Fibroblast of lung (primary cell): ENCODE measurements at places on chromosomes 11 and 22. TPM values are rescaled to one million over a fixed set of nuclear protein-coding genes. Genes with fewer than 3 reads are reported as not detected.

Gene LIMK2
- polyA plus RNA-seq: 3.4 and 4.0 TPM in 2 replicates

Gene RIBC2
- 1.6 and 2.1 TPM in 2 replicates for polyA plus RNA-seq

Gene FOLR3
- polyA plus RNA-seq: 1.4 TPM in 2 replicates

Gene KCNJ11
- not detected in 2 replicates for polyA plus RNA-seq

Gene BTBD10
- polyA plus RNA-seq: 37.6 and 40.2 TPM in 2 replicates

Gene CRYAB
- polyA plus RNA-seq: 30.0 and 48.1 TPM in 2 replicates

Gene SLC22A12
- polyA plus RNA-seq: not detected in 2 replicates

Gene HEPHL1
- polyA plus RNA-seq: 0.01 TPM in 1 of 2 replicates, not detected in the other

GRCh38 chr22:17566776-17567175, 3.5 kb downstream of the SLC25A18 start:
- DNase-seq: no peak
- H3K27ac ChIP-seq: no peak overlapping the region
- H3K4me1 ChIP-seq: peaks cover 10% of the 10 kb centered on the region
- H3K27me3 ChIP-seq: peaks cover 2% of the 10 kb centered on the region
- no peaks in the 10 kb centered on the region for H3K36me3 ChIP-seq

DNA sequence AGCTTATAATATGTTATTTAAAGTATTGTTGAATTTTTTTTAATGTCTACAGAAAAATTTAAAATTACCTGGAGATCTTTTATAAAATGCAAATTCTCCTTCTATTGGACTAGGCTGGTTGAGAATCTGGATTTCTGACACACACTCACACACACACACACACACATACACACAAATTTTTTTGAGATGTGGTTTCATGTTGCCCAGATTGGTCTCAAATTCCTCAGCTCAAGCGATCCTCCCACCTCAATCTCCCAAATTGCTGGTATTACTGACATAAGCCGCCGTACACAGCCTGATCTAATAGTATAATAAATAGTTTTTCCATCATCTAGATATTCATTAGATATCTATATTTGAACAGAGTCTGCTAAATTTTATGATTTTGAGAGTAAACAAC, 4.5 kb upstream of the RFPL1 start:
- no peak for DNase-seq
- no peaks in the 10 kb centered on the region for H3K4me1 ChIP-seq
- peaks cover 26% of the 10 kb centered on the region for H3K27me3 ChIP-seq
- H3K27ac ChIP-seq: no peak overlapping the region
- H3K4me3 ChIP-seq: no peak overlapping the region
- no peaks in the 10 kb centered on the region for H3K36me3 ChIP-seq

GRCh38 chr22:29641042-29641699, 37.7 kb downstream of the NF2 start:
- no peak overlapping the region for H3K4me3 ChIP-seq
- H3K27me3 ChIP-seq: no peaks in the 10 kb centered on the region
- DNase-seq: no peak
- H3K36me3 ChIP-seq: peaks cover 4% of the 10 kb centered on the region
- no peaks in the 10 kb centered on the region for H3K4me1 ChIP-seq

DNA sequence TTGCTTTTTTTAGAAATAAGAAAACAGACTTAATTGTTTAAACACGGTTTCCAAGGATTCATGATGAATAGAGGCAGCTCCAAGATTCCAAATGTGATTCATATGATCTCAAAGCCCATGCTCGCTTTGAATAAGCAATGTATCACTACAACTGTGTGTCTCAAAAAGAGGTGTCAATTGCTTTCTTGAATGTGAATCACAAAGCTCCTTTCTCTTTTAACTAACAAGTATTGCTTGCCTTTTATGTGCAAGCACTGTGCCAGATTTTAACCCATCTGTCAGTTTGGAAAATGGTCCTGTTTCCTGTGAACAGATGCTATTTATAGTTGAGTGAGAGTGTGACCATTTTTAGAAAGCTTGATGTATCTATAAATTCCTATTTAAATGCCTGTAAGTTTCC, 6.5 kb downstream of the OOSP1 start:
- no peak overlapping the region for H3K4me3 ChIP-seq
- no peak overlapping the region for H3K27ac ChIP-seq

- H3K27ac ChIP-seq: no peak overlapping the region
- H3K27me3 ChIP-seq: no peaks in the 10 kb centered on the region
- peaks cover 2% of the 10 kb centered on the region for H3K4me1 ChIP-seq
- no peak overlapping the region for H3K4me3 ChIP-seq
- no peak for DNase-seq
- H3K36me3 ChIP-seq: no peaks in the 10 kb centered on the region
These were observed 531.1 kb downstream of the TBC1D22A start for GRCh38 chr22:47293368-47294221.

- H3K27me3 ChIP-seq: peaks cover 47% of the 10 kb centered on the region
- H3K27ac ChIP-seq: no peak overlapping the region
- H3K4me1 ChIP-seq: no peaks in the 10 kb centered on the region
- no peaks in the 10 kb centered on the region for H3K36me3 ChIP-seq
- DNase-seq: no peak
These were observed 24.3 kb downstream of the LMO2 start for GRCh38 chr11:33867561-33867960.

DNA sequence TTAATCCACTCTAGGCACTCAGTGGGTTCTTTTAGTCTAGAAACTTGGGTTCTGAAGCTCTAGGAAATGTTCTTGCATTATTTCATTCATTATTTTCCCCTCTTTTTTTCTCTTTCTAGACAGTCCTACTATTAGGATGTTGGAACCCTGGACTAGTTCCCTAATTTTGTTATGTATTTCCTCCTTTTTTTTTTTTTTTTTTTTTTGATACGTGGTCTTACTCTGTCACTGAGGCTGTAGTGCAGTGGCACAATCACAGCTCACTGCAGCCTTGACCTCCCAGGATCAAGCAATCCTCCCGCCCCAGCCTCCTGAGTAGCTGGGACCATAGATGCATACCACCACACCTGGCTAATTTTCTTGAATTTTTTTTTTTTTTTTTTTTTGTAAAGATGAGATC, 9.4 kb downstream of the UPB1 start:
- DNase-seq: no peak
- H3K4me3 ChIP-seq: no peak overlapping the region
- peaks cover 2% of the 10 kb centered on the region for H3K4me1 ChIP-seq
- H3K27ac ChIP-seq: no peak overlapping the region
- H3K36me3 ChIP-seq: no peaks in the 10 kb centered on the region

- H3K27ac ChIP-seq: peak overlapping the region; percentile 53
- H3K4me1 ChIP-seq: peaks cover 31% of the 10 kb centered on the region
- DNase-seq: peak; percentile 56
- peaks cover 4% of the 10 kb centered on the region for H3K36me3 ChIP-seq
These were observed 921 bp downstream of the C1QTNF5 start for GRCh38 chr11:119339589-119340334.

DNA sequence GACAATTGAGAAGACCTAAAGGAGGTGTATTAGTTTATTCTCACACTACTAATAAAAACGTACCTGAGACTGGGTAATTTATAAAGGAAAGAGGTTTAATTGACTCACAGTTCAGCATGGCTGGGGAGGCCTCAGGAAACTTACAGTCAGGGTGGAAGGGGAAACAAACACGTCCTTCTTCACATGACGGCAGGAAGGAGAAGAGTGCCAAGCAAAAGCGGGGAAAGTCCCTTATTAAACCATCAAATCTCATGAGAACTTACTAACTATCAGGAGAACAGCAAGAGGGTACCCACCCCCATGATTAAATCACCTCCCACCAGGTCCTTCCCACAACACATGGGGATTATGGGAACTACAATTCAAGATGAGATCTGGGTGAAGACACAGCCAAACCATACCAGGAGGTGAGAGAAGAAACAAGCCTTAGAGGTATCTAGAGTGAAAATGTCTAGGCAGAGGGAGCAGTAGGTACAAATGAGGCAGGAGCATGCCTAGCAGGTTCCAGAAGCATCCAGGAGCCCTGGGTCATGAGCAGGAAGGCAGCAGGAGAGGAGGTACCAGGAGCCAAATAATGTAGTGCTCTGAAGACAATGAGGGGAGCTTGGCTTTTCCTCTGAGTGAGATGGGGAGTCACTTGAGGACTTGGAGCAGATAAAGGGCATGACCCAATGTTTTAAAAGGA, 31.6 kb downstream of the IL10RA start:
- H3K4me1 ChIP-seq: no peaks in the 10 kb centered on the region
- no peak overlapping the region for H3K4me3 ChIP-seq
- no peaks in the 10 kb centered on the region for H3K27me3 ChIP-seq
- DNase-seq: no peak

DNA sequence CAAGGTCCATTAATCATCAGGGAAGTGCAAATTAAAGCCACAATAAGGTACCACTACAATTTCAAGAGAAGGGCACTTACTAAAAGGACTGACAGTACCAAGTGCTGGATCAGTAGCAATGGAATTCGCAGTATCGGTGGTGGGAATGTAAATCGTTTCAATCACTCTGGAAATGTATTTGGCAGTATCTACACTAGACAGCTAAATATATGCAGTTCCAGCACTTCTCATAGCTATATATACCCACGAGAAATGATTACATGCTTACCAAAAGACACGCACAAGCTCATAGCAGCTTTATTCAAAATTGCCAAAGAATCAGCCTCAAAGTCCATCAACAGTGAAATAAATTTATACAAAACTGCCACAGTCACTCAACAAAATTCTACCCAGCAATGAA, 4.4 kb upstream of the ZNF280B start:
- no peak overlapping the region for H3K27ac ChIP-seq
- no peak for DNase-seq
- H3K4me3 ChIP-seq: no peak overlapping the region
- H3K27me3 ChIP-seq: no peaks in the 10 kb centered on the region
- H3K4me1 ChIP-seq: no peaks in the 10 kb centered on the region

GRCh38 chr22:47370448-47371262, 608.2 kb downstream of the TBC1D22A start:
- H3K27me3 ChIP-seq: no peaks in the 10 kb centered on the region
- no peak for DNase-seq
- H3K4me3 ChIP-seq: no peak overlapping the region
- no peaks in the 10 kb centered on the region for H3K36me3 ChIP-seq
- H3K27ac ChIP-seq: no peak overlapping the region
- no peaks in the 10 kb centered on the region for H3K4me1 ChIP-seq

GRCh38 chr22:50175921-50176849, 5.7 kb downstream of the PANX2 start:
- no peaks in the 10 kb centered on the region for H3K36me3 ChIP-seq
- peaks cover 3% of the 10 kb centered on the region for H3K27me3 ChIP-seq
- no peaks in the 10 kb centered on the region for H3K4me1 ChIP-seq
- no peak overlapping the region for H3K27ac ChIP-seq
- H3K4me3 ChIP-seq: no peak overlapping the region
- no peak for DNase-seq

GRCh38 chr11:131065435-131066413, 149.4 kb upstream of the SNX19 start:
- H3K27me3 ChIP-seq: no peaks in the 10 kb centered on the region
- DNase-seq: no peak
- no peaks in the 10 kb centered on the region for H3K4me1 ChIP-seq
- H3K4me3 ChIP-seq: no peak overlapping the region

DNA sequence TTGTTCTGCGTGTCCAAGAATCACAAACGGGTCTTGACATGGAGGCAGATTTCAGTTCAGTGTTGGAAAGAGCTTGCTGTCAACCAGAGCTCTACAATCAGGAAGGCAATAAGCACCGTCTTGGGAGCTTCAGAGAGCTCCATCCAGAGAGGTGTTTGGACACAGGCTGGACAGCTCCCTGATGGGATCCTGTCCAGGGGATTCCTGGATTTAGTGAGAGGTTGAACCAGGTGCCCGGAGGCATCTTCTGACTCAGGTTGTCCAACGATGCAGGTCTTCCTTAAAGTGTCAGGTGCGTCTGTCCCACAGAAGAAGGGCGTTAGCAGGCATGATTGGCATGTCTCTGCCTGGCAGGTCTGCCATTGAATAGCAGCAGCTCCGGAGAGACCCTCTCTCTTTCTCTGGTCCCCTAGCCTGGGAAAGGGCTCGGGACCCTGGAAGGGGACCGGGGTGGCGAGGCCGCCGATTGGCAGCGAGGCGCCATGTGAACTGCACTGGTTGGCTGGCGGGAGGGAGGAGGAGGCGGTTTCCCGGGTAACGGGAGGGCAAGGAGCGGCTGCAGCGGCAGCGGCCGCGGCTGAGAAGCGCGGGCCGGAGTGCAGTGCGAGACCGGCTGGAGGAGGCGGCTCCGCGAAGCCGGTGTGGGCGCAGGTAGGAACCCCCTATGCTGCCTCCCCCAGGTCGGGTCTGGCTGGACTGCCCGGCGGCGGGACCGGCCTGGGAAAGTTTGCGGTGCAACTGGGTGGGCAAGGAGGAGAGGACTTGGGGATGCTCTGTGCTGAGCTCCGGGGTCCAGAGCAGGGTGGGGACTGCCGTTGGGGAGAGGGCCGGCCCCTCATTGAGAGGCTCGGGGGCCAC, 104.1 kb upstream of the E2F8 start:
- peak overlapping the region; percentile 6 for H3K4me3 ChIP-seq
- H3K36me3 ChIP-seq: no peaks in the 10 kb centered on the region
- H3K4me1 ChIP-seq: no peaks in the 10 kb centered on the region

DNA sequence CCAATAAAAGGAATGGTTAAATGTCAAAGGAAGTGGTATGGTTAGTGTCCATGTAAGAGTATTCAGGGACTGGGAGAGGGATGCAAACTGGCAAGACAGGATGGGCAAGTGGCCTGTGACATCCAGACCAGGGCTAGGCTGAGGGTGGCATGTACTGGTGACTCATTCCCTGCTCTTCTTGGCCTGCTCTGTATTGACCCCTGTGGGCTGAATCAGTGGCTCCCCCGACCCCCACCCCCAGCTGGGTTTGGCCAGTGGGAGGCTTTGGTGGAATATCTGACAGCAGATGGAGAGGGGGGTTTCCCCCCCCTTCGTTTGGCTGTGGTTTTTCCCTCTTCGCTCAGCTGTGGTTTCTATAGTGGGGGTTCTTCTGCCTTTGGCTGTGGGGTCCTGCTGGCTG, 87.7 kb downstream of the CSNK2A3 start:
- no peak overlapping the region for H3K27ac ChIP-seq
- no peak overlapping the region for H3K4me3 ChIP-seq
- peaks cover 2% of the 10 kb centered on the region for H3K27me3 ChIP-seq

GRCh38 chr22:42685941-42686653, 34.6 kb downstream of the A4GALT start:
- no peak overlapping the region for H3K27ac ChIP-seq
- peaks cover 3% of the 10 kb centered on the region for H3K36me3 ChIP-seq
- H3K27me3 ChIP-seq: no peaks in the 10 kb centered on the region
- no peak overlapping the region for H3K4me3 ChIP-seq
